ENCODE measurements at places on chromosomes 12 and 14.

- no peak for DNase-seq
Observed at GRCh38 chr12:51589557-51590176, 1.4 kb upstream of the SCN8A start.

DNA sequence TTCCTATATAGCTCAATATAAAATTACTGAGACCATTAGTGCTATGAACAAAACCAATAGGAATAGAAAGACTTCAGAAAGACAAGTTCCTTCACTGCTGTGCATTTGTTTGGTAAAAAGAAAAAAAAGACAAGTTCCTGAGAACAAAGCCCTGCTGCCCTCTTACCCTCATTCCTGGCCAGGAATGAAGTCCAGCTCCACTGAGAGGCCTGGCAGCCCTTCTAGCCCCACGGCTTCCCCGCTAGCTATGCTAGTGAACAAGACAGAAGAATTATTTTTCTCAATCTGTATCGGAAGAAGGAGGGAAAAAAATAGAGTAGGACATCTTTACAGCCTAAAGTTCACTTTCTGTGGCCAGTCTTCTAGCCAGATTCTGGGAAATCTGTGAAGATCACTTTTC, 1.6 kb downstream of the MFAP5 start:
- no peak for DNase-seq

DNA sequence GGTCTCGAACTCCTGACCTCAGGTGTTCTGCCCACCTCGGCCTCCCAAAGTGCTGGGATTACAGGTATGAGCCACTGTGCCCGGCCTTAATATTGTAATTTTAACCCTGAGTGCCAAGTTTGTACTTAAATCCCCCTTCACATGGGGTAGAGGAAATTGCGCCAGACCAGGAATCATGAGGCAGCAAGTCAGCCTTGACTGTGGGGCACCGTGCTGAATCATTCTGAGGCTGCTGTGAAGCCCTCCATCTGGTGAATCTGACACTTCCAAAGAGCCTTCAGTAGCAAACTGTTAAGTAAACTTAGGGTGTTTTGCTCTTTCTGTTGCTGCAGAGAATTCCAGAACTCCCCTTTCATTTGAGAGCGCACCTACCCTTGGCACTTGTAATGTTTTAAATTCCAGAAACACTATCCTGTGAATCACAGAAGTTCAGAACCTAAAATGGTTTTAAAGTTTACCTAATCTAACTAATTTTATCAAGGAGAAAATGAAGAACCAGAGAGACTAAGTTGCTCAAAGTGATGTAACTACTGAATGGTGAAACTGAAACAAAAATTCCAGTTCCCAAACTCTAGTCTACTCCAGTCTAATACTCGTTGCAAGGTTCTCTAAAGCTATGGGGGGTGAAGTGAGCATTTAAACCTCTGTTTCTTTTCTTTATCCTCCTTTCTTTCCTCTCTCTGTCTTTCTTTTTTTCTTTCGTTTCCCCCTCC, 7.5 kb downstream of the HEBP1 start:
- DNase-seq = no peak

DNA sequence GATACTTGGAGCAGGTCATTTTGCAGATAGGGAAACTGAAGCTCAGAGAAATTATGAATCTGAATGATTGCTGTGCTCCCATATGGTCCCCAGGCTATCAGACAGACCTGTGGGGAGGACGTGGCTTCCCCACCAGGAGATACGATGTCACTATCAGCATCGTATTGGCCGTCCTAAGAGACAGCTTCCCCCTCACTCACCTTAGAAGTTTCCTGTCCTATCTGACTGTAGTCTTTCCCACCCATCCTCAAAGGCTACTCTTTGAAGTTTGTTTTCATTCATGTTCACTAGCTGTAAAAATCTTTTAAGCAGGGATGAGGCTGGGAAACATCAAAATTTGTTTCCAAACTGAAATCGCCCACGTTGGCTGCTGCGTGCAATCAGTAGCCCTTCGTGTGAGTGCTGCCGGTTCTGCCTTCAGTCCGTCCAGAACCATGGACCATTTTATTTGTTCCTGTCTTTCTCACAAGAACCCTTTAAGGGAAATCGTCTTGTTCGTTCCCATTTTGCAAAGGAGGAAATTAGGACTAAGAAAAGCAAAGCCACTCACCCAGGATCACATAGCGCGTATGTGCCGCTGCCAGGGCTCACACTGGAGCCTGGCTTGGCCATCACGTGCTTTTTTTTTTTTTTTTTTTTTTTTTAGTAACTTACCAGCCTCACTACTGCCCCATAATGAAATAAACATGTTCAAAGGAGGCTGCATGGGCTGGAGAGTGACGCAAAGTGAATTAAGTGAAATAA, 1.0 kb upstream of the KDM2B start:
- peak; percentile 30 for DNase-seq

DNA sequence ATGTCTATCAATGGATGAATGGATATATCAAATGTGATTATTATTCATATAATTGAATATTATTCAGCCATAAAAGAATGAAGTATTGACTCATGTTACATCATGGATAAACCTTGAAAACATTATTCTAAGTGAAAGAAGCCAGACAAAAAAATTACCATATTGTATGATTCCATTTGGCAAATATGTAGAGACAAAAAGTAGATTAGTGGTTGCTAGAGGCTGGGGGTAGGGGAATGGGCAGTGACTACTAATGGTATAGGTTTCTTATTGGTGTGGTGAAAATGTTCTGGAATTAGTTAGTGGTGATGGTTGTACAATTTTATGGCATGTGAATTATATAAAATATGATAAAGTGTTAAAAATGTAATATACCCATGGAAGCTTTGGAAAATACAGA, 31.8 kb upstream of the GNS start:
- no peak for DNase-seq

GRCh38 chr12:41970744-41971143, 173.9 kb downstream of the GXYLT1 start:
- no peak for DNase-seq

GRCh38 chr12:26027401-26027800, 68.9 kb downstream of the RASSF8 start:
- no peak for DNase-seq

DNA sequence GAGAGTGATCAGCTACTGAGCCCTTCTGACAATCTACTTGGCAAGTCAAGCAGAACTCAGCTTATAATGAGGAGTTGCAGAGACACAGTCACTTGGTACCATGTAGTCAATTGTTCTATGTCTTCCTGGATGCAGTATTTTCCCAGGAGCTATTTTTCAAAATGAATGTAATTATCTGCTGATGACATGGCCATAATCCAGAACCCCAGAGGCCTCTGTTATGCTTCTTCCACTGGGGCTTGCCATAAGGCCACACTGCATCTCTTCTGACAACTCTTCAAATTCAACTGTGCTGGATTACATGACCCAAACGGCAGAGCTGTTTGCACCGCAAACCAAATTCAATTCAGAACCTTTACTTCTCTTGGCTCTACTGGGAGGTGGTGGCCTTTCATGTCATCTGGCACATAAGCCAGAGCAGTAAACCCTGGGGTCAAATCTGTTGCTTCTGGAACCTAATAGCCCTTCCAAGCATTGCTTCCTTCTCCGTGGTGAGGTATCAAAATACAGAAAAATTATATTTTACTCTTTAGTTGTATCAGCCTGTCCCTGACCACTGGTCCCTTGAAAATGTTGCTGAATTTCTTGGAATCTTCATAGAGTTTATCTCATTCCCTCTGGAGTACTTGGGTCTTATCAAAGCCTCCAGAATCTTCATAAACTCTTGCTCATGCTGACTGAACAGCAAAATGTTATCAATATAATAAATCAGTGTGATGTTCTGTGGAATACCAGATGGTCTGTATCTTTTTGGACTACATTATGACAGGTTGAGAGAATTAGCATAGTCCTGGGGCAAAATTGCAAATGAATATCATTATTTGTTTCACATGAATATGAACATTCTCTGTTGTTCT, 79.4 kb upstream of the DCN start:
- DNase-seq = no peak

GRCh38 chr14:61573321-61573720, 122.0 kb upstream of the HIF1A start:
- DNase-seq = no peak

- DNase-seq = no peak
Observed at GRCh38 chr14:54769951-54770863, 132.4 kb downstream of the GCH1 start.

GRCh38 chr12:66309606-66310005, 7.3 kb downstream of the HELB start:
- DNase-seq = no peak

GRCh38 chr12:19707948-19708409, 268.7 kb downstream of the AEBP2 start:
- DNase-seq = no peak

- no peak for DNase-seq
Observed at GRCh38 chr12:121111684-121112083, 21.0 kb upstream of the P2RX7 start.

- no peak for DNase-seq
Observed at GRCh38 chr14:29861996-29862395, 65.7 kb downstream of the PRKD1 start.

DNA sequence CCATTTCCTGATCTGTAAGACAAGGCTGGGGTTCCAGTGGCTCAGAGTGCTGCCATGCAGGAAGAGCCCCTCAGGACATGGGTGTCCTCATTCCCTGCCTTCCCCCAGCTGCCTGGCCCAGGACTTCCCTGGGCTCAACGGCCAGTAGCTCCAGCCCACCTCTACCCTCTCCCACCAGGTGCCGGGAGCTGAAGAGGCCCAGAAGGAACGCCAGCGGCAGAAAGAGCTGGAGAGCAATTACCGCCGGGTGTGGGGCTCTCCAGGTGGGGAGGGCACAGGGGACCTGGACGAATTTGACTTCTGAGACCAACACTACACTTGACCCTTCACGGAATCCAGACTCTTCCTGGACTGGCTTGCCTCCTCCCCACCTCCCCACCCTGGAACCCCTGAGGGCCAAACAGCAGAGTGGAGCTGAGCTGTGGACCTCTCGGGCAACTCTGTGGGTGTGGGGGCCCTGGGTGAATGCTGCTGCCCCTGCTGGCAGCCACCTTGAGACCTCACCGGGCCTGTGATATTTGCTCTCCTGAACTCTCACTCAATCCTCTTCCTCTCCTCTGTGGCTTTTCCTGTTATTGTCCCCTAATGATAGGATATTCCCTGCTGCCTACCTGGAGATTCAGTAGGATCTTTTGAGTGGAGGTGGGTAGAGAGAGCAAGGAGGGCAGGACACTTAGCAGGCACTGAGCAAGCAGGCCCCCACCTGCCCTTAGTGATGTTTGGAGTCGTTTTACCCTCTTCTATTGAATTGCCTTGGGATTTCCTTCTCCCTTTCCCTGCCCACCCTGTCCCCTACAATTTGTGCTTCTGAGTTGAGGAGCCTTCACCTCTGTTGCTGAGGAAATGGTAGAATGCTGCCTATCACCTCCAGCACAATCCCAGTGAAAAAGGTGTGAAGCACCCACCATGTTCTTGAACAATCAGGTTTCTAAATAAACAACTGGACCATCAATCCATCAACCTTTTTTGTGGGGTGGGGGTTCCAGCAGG, 17.6 kb downstream of the AGAP2 start:
- DNase-seq = no peak

DNA sequence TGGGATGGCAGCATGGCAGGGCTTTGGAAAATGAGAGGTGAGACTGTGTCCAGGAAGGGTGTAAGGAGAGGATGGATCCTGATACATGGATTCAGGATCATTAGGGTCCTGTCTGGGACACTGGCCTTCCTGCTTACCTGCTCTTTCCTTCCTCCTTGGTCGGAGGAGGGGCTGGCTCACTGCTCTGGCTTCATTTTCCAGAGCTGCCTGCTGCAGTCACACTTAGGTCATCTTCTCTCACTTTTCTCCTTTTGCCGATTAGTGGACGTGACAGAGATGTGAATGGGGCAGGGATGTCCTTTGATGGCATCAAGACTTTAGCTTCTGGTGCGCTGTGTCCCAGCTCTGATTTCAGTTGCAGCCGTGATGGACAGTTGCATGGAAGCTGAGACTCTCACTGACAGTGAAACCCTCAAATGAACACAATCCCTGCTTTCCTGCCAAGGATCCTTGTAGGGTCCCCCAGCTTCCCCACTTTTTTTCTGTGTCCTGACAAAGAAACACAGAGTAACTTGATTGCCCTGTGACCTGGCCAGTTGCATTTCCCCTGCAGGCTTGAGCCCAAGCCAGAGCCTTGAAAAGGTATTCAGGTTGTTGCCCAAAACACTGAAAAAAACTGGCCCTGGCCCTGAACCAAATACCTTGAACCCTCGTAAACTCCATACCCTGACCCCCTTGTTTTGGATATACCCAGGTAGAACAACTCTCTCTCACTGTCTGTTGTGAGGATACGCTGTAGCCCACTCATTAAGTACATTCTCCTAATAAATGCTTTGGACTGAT, 756 bp upstream of the CIDEB start:
- DNase-seq = no peak

GRCh38 chr12:20490213-20490612, 121.9 kb downstream of the PDE3A start:
- DNase-seq = no peak

GRCh38 chr14:75232597-75232996, 46.0 kb upstream of the FOS start:
- no peak for DNase-seq

DNA sequence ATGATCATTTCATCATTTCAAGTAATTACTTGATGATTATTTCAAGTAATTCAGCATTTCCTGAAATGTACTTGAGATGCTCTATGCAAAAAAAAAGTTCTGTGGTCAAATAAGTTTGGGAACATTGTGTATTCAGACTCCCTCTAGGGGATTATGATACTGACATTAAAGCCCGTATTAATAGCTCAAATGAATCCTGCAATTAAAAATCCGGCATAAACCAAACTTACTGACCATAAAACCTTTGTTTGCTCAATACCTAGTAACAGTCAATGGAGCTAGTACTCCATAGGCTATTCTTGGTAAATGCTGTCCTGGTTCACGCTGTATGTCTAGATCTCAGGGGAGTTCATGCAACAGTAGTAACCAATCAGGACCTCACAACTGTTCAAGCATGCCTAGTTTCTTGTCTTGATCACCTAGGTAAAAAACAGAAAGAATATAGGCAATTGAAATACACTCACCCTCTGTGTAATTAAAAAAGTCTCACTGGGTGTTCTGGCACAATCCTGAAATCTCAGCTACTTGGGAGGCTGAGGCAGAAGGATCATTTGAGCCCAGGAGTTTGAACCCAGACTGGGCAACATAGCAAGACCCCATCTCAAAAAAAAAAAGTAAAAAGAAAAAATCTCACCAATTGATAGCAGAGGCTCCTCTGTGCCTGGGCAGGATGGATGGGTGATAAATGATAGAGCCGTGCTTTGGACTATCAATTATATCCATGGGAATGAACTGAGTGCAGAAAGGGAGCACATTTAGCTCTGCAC, 14.1 kb downstream of the ALDH1L2 start:
- DNase-seq = peak; percentile 46

DNA sequence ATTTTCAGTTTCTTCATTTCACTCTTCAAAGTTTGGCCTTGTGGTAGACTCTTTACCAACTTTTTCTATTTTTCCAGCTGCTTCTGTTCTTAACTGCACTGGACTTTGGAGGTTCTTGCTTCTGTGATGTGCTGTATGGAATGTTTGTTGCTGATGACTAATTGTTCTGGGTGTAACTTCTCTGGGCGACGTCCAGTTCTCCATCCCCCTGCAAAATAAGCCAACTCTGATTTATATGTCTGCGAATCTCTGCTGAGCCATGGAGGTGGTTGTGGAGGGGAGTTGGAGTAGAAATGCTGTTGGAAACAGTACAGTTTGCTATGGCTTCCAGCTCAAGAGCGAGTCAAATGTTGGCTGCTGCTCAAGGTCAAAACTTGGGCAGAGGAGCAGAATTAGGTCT, 113.9 kb upstream of the DYRK2 start:
- DNase-seq = no peak

Measured in germinal center (tissue), 1 donor.